ENCODE measurements at places on chromosomes 2 and 18.

- DNase-seq = no peak
Measured at GRCh38 chr2:242043538-242044312, 174.2 kb downstream of the RTP5 start.

DNA sequence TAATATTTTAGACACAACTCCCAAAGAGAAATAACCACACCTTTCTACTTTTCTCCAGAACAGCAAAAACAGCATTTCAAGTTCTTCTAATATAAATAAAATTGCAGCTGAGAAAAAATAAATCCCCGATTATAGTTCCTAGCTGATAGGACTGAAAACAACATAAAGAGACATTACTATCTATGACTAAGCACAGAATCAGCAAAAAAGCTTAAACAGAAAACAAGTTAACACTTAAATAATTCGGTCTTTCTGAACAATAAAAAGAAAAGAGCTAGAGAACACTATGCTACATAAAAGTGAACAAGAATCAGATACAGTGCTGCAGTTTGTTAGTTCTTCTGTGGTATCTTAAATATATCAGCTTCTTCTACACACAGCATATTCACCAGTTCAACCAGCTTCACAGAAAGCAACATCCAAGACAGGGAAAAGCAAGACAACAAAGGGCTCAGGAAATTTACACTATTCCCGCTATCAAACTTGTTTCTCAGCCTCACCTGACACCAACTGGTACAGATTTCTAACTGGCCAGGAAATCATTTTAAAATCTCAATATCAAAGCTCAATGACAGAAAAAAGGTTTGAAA lies 28.6 kb downstream of the FEZ2 start:
- no peak for DNase-seq

- no peak for DNase-seq
Measured at GRCh38 chr2:213219816-213220215, 64.4 kb upstream of the SPAG16 start.

DNA sequence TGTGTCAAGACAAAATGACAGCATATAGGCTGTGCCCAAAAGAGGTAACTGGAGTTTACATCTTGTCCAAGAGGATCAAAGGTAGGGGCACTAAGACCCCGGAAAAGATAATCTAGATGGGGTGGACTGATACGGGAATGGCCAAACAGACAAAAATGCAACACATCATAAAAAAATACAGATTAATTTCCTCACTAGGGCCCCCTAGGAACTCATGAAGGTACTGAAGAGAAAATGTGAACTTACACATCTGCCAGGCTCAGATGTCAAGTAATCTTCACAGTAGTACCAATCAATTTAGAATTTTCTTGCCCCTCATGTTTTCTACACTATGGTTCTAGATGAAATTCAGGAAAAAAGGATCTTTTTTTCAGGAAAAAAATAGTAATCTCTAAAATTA lies 115.6 kb upstream of the REG3A start:
- DNase-seq = no peak

- DNase-seq = no peak
Measured at GRCh38 chr18:74562131-74562730, 27.9 kb downstream of the CNDP1 start.

DNA sequence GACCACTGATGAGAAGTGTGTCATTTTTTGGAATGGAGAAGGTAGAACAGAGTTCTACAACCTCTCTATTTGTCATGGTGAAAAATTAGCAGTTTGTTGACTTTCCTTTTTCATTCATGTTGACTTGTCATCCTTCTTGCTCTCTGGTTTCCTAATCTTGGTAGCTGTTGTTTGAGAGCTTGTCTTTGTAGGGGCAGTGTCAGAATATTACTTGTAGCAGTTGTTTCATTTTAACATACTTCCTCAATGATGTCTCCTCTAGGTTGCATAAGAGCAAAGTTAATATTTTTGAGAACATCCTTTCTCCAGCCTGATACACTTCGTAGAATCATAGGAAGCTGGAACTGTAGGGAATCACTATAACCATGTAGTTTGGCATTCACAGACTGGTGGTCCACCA lies 368.2 kb upstream of the FANCL start:
- no peak for DNase-seq

DNA sequence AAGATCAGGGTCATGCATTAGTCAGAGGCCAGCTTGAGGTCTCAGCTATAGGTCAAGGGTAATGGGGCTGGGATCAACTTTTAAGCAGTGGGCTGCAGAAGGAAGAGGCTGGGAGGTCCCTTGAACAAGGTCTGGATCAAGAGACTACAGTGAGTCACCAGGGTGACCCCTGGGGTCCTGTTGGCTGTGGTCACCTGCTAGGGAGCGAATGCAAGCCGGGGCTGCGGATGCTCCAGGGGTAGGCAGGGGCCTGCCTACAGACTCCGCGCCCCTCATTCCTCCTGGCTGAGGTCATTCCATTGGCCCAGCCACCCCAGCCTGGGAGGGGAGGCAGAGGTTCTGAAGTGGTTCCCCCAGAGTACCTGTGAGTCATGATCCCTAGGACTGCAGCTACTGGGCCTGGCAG lies 110.4 kb downstream of the CYP26B1 start:
- DNase-seq = no peak

DNA sequence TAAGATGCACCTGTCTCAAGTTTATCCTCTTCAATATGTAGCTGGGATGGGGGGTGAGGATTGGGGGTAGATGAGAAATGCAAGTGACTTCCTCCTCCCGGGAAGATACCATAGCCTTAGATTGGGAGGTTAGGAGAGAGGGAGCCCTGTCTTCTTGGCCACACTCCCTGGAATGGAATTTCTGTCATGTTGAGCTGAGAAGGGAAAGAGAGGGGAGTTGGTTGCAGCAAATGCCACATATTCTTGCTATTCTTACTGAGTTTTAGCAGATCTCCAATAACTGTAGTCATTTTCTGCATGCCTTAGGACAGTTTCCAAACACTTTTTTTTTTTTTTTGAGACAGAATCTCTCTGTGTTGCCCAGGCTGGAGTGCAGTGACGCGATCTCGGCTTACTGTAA lies 35.9 kb downstream of the TAF4B start:
- no peak for DNase-seq

GRCh38 chr2:173205375-173205774 lies 129.7 kb downstream of the MAP3K20 start:
- no peak for DNase-seq

GRCh38 chr18:46070815-46071652 lies 1.0 kb downstream of the PSTPIP2 start:
- no peak for DNase-seq

DNA sequence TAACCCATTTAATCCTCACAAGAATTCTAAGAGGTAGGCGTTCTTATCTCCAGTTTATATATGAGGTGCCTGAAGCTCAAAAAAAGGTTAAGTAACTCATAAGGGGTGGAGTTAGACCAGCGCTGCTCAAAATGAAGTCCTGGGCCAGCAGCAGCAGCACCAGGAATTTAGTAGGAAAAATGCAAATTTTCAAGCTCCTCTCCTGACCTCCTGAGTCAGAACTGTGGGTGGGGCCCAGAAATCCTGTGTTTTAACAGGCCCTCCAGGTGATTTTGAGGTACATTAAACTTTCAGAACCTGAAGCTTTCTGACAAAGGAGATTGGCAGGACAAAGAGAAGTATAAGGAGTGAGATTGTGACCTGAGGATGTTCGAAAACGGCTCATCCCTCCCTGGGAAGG lies 66.0 kb upstream of the CCDC85A start:
- no peak for DNase-seq

DNA sequence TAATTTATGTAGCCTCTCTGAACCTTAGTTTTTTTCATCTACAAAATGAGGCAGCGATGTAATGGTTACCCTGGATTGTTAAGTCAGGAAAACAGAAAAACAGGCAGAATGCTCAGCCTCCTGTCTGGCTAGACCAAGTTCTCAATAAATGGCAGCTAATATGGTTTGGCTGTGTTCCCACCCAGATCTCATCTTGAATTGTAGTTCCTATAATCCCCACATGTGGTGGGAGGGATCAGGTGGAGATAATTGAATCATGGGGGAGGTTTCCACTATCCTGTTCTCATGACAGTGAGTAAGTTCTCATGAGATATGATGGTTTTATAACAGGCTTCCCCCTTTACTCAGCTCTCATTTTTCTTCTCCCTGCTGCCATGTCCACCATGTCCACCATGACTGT lies 220.0 kb downstream of the CMPK2 start:
- no peak for DNase-seq

Measured in NCI-H1930 (cell line).